ENCODE measurements at places on chromosomes 13 and 19.

GRCh38 chr19:11405846-11406643 is 13.1 kb downstream of the RGL3 start:
- DNase-seq: no peak

- DNase-seq: no peak
Measured at GRCh38 chr19:45305421-45305820, 17.3 kb downstream of the CKM start.

GRCh38 chr19:53945441-53945840 is 17.3 kb upstream of the CACNG8 start:
- DNase-seq: no peak

DNA sequence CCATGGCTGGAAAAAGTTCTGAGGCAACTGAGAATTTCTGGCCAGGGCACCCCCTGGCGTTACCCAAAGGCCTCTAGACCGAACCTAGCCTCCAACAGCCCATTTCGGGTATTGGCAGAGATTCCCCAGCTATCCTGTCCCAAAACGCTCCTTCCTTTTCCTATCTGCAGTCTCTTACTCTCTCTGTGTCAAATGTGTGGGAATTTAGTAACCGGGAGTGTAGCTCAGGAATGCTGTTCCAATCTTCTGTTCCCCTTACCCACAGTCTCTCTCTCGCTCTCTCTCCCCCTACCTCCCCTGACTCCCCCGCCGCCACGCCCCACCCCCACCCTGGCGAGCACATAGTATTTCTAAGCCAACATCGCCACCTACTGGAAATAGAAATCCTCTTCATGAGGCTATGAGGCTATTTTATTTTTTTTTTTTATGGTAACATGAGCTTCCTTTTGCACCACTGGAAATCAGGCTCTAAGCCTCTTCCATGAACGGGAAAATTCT is 27.0 kb downstream of the OXGR1 start:
- no peak for DNase-seq

DNA sequence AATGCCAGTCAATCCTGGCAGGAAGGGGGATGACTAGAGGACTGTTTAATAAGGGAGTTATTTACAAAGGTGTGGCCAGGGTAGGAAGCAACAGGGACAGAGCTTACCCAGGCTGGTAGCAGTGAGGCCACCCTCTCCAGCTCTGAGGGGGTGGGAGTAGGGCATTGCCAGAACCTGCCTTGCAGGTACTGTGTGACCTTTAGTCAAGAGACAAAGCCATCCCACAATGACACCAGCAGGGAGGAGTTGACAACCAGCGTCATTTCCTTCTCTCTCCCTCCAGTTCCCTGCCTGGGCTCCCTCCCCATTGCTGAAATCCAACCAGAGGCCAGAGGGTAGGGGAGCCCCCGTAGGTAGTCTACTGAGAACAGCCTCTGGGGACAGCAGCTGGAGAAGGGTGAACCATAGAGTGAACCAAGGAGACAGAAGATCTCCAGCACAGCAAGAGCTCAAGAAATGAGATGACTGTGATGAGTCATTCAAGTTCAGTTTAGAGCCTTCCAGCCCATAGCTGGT is 33.3 kb upstream of the SPATA13 start:
- DNase-seq: no peak

GRCh38 chr13:60584976-60585375 is 188.0 kb downstream of the TDRD3 start:
- no peak for DNase-seq

DNA sequence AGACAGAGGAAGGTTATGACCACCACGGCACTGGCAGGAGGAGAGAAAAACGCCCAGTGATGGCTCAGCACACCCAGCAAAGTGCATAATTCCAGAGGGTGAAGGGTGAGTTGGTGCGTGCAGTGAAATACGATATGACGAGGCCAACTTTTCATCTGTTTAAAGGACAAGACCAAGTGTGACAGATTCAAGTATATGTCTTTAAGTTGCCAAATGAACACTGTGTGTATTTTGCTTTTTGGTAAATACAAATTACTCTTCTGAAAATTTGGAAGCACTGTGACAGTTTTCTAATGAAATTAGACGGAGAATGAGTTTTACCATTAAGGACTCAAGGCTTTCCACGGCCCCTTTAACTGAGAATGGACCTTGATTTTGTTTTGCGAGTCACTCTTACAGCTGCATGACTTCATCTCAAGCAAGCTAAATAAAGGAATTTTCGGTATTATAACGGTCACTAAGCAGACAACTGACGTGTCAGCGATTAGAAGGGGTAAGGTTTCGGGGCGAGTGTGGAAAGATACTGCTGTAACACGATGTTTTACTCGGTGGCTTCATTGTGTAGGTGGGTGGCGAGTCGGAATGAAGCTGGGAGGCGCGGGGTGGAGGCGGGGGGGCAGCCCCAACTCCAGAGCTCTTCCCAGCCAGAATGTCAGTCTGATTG is 22.8 kb downstream of the COL4A2 start:
- no peak for DNase-seq

- DNase-seq: no peak
Measured at GRCh38 chr19:3683405-3684053, 16.7 kb downstream of the PIP5K1C start.

GRCh38 chr13:24865163-24865953 is 101.4 kb downstream of the RNF17 start:
- no peak for DNase-seq

- no peak for DNase-seq
Measured at GRCh38 chr13:79349011-79349410, 57.0 kb downstream of the RBM26 start.
